IMR-90 (cell line): ENCODE measurements at places on chromosomes 12 and 14. TPM values are rescaled to one million over a fixed set of nuclear protein-coding genes. Genes with fewer than 3 reads are reported as not detected.

The NUMB gene
- total RNA-seq = 41.7 and 45.9 TPM in 2 replicates

The KRT71 gene
- not detected in 2 replicates for total RNA-seq

The CBLN3 gene
- total RNA-seq = 0.56 and 0.72 TPM in 2 replicates

The TAS2R13 gene
- 0.90 and 1.4 TPM in 2 replicates for total RNA-seq

The LBHD2 gene
- total RNA-seq = not detected in 2 replicates

The TBX5 gene
- 10.8 and 13.3 TPM in 2 replicates for total RNA-seq

The B4GALNT3 gene
- total RNA-seq = not detected in 2 replicates

The PLA2G1B gene
- total RNA-seq = not detected in 2 replicates

The KRT6C gene
- total RNA-seq = not detected in 2 replicates

The NRL gene
- 0.18 and 0.28 TPM in 2 replicates for total RNA-seq

GRCh38 chr12:111444314-111444924 lies 38.7 kb downstream of the SH2B3 start:
- DNase-seq = no peak

GRCh38 chr12:12491606-12492005 lies 71.1 kb downstream of the DUSP16 start:
- DNase-seq = no peak

DNA sequence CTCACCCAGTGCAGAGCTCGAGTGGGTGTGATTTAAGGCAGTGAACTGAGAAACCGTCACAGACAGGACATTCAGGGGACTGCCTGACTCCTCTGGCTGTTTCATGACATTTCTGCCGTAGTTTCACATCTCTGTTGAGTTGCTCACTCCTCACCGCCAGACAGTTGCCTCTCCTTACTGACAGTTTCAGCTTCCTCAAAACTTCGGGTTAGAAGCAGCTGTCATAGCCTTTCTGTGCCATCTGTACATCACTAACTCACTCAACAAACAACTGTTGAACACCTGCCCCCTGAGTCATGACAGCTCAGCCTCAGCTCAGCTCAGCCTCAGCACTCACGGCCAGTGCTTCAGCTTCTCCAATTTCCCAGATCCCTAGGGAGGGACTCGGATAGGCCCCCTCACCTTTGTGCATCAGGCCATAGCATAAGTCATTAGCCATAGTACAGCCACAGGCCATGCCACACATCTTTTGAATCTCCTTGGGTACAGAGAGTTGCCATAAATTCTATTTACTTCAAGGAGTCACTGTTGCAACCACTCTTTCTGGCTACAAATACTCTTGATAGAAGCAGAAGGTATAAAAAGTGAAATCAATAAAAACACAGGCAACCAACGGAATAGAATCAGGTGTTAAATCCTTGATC lies 6.2 kb upstream of the SLC15A4 start:
- no peak for DNase-seq

DNA sequence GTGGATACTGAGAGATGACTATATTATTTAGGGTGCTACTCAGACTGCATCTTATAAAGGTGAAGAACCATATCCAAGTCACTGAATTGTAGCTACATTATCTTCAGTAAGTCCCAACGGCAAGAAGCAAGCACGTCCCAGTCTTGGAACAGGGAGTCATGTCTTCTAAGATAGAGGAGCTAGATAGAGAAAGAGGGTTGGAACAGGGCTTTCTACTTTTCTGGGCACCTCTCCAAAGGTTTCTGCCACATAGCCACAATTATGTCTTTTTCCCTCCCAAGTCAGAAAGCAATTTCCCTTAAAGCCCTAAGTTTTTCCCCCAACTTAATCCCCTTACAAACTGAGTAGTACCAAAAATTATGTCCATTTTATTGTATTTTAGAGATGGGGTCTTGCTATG lies 22.4 kb downstream of the MAPK1IP1L start:
- DNase-seq = peak; percentile 81

DNA sequence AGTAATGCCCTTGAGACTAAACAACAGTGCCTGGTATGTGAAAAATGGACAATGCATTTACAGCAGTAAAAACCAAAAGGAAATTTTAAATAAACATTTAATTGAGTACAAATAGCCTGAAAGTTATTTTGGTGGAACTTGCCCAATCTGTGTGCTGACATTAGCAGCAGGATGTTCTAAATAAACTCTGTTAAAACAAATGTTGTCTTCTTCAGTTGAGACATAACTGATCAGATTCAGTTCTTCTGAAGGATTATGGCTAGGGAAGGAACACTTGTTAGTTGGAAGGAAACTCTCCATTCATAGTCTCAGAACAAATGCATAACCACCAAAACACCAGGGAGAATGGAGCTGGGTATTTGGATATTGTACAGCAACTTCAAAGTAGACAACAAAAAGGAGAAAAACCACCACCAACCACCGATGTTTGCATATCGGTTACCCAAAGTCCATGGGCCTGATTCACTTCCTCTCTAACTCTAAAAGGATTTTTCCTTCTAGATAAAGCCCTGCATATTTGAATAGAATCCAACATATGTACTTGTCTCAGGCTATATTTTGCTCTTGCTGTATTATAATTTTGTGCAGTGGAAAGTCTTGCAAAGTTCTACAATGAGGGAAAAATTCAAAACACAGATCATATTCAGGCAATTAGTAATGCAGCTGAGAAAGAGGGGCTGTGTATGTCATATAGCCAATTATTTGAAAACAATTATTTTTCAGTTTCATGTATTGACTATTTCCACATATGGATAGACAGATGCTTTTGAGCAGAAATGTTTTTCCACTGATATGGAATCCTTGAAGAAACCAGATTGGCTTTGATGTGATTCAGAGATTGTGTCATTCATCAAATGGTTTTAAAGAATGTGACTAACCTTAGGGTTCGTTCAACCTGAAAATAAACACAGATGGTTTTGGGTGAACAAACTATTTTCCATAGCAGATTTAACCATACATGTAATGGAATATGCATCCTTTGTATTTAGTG lies 152.2 kb upstream of the BMP4 start:
- peak; percentile 82 for DNase-seq

GRCh38 chr12:674272-674781 lies 11.1 kb upstream of the NINJ2 start:
- peak; percentile 16 for DNase-seq

GRCh38 chr14:67746927-67747326 lies 45.2 kb downstream of the RDH12 start:
- no peak for DNase-seq

- peak; percentile 49 for DNase-seq
These were observed 349.8 kb downstream of the ZFP36L1 start for GRCh38 chr14:68442828-68443629.

DNA sequence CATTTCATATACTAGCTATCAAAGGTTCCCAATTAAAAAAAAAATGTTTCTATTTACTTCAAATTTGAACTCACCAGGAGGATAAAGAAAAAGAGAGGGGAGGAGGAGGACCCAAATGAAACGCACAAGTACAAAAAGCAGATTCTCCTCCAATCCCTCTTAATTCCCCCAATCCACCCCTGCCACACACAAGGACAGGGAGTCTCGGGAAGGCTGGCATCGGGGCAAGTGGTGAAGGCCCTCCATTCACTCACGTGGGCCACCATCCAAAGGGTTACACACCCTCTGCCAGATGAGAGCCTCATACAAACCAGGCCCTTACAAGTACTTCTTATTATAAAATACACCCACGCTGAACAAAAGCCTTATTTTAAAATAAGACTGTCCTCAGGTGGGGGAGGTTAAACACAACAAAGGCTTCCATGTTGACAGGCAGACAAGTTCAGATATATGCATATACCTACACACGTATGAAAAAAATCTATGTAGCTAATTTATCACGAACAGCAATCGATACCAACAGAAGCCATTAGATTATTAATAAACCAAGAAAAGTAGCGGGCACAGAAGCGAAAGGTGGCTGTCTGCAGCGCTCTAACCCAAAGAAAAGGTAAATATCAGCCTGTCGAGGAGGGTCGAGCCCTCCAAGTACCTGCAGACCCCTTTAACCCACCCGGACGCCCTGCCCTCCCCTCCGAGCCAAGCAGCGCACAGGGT lies 1.5 kb downstream of the ATP2B1 start:
- peak; percentile 19 for DNase-seq

- DNase-seq = no peak
These were observed 291.7 kb upstream of the FAR2 start for GRCh38 chr12:28857369-28857768.

- DNase-seq = peak; percentile 69
These were observed 22.0 kb upstream of the DRAM1 start for GRCh38 chr12:101855364-101855884.

DNA sequence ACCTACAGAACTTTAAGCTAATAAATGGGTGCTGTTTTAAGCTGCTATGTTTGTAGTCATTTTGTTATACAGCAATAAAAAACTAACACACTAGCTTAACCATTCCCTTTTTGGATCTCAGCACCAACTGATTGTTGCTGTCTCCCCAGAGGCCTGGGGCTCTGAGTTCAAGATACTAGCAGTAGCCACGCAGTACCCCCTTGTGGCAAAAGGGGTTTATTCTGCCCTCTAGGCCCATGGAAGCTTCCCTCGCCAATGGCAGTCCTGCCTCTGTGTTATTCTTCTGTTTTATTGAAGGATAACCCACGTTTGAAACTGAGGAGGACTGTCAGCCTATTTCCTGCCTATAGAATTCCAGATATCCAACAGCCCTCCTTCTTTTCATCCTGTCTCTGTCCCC lies 455.3 kb upstream of the ATP2B1 start:
- no peak for DNase-seq

DNA sequence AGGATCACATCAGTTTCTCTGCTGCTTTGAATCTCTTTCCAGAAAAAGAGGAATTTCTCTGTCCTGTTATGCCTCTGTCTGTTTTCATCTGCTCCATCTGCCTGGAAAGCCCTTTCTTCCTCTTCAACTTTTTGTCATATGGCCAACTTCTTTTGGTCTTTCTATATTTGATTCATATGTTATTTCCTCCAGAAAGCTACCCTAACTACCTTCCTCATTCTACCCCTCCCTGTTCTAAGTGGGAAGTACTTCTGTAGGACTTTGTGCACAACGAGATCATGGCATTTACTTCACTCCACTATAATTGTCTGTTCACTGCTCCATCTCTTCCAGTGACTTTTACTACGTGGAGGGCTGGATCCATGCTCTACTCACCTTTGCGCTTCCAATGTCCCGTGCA lies 5.9 kb downstream of the CLEC4D start:
- DNase-seq = no peak

- DNase-seq = no peak
These were observed 359.1 kb downstream of the TMEM132D start for GRCh38 chr12:129544716-129545115.

DNA sequence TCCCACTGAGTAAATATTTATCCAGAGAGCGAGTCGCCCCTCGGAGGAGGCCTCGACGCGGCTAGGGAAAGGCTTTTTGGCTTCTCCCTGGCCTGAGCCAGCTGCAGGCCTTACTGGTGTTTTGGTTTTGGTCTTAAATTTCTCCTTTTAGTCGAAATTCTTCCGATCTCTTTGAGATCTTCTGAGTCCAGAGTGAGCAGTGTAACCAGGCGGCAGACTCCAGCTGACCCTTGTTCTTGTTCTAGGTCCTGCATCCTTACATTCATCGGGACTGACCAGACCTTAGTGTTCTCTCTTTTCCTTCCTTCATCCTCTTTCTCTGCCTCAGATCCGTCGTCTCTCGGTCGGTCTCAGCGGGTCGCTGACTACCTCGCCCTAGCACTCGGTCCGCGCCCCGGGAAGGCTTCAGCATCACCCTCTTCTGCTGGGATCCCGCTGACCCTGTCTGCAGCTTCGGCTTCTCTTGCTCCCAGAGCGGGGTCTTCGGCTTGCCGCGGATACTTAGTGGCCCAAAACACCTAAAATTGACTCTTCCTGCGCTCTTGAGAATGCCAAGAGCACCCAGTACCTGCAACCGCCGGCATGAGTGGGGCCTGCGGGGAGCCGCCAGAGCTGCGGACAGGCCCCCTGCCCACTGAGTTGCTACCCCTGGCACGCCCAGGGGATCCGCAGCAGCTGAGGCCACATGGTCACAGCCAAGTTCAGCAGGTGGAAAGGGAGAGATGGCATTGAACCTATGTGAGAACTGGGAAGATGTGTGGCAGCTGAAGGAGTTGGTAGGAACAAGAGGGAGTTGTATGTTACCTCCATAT lies 2.4 kb upstream of the PAX9 start:
- no peak for DNase-seq

DNA sequence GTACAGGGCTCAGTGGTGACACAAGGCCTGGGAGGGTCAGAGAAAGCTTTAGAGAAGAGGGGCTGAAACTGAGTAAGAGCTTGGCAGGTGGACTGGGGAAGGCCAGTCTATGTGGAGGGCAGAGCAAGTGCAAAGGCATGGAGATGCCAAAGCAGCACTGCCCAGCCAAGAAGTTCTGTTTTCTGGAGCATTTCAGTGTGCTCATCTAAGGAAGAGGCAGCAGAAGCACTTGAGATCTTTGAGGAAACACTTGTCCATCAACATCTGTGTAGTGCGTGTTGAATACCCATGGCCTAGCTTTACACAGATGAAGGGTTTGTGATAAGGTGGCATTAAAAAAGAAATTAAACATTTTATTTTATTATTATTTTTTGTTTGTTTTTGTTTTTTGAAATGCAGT lies 52.8 kb downstream of the FOS start:
- DNase-seq = no peak

- no peak for DNase-seq
These were observed 3.9 kb downstream of the LHX5 start for GRCh38 chr12:113467502-113468364.

GRCh38 chr12:27183342-27183741 lies 60.7 kb upstream of the STK38L start:
- no peak for DNase-seq

- DNase-seq = no peak
These were observed 27.2 kb downstream of the DMAC2L start for GRCh38 chr14:50339178-50339804.

DNA sequence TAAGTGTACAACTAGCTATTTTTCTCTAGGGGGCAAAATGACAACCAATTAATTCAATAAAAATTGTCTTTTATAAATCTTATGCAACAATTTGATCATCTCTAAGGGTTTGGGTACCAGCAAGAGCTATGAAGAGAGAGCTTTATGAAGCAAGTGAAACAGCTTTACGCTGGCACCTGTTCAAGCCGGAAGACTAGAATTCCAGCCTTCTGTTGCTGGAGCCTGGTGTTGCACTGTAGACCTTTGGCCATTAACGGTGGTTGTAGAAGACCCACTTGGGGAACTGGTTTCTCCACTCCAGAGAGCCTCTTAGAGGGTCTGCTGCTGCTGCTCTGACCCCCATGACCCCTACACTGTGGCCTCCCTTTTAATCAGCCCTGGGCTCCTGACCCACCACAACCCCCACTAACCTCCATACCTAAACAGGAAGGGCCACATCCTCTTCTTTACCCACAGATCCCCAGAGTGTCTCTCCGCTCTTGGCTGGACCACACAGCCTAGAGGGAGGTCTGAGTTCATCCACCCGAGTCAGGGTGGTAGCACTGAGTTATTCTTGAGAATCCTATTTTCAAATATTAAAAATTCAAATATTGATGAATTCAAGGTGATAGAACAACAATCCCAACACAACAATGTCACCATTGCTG lies 54.6 kb upstream of the STON2 start:
- no peak for DNase-seq
